AG08396 (cell line): ENCODE measurements at places on chromosomes 1 and 21.

- DNase-seq, result no peak
Measured at GRCh38 chr1:59007429-59007819, 223.6 kb upstream of the JUN start.

DNA sequence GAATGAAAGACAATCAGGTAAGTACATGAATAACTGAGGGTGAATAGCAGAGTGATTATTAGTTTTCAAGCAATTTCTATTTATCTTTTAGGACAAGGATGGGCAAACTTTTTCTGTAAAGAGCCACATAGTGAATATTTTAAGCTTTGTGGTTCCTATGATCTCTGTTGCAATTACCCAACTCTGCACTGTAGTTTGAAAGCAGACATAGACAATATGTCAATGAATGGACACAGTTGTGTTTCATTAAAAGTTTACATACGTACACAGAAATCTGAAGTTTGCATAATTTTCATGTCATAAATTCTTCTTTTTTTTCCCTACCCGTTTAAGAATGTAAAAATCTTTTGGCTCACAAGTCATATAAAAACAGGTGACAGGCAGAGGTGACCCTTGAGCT, 71.4 kb downstream of the ZNF281 start:
- no peak for DNase-seq

GRCh38 chr1:159341736-159342135, 39.6 kb downstream of the FCER1A start:
- no peak for DNase-seq

DNA sequence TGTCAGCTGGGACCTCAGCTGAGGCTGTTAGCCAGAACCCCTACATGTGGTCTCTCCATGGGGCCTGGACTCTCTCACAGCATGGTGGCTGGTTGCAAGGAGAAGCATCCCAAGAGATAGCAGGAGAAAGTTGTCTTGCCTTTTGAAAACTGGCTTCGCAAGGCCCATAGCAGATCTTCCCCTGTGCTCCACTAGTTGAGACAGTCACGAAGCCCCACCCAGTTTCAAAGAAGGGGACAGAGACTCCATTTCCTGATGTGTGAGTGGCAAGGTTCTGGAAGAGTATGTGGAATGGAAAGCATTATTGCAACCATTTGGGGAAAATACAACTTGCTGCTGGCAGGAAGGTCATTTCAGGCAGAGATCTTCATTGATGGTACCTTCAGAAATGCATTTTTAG, 7.5 kb upstream of the CSRP1 start:
- no peak for DNase-seq

- DNase-seq, result no peak
Measured at GRCh38 chr1:195898924-195899323, 709.3 kb downstream of the KCNT2 start.

GRCh38 chr1:201783058-201783457, 45.9 kb upstream of the IPO9 start:
- no peak for DNase-seq

DNA sequence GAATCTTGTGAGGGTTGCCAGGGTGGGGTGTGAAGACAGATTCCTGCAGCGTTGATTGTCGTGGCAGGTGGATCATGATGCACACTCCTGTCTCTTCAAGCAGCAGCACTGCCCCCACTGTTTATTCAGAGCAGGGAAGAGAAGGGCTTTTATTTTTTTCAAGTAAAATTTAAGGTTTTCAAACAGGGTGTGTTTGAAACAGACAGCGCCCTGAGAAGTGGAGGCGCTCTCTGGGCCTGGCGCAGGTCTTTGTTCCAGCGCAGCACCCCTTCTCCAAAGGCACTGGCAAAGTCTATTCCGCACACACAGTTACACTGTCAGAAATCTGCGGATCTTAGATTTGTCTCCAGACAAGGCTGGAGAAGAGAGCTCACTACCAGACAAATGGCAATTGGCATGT, 7.0 kb downstream of the C1orf53 start:
- no peak for DNase-seq

- DNase-seq, result no peak
Measured at GRCh38 chr1:61005614-61006580, 76.5 kb upstream of the NFIA start.

- no peak for DNase-seq
Measured at GRCh38 chr1:39833121-39833520, 44.5 kb upstream of the BMP8B start.

- no peak for DNase-seq
Measured at GRCh38 chr21:38897532-38898421, 92.0 kb downstream of the ETS2 start.

- DNase-seq, result no peak
Measured at GRCh38 chr21:46128106-46128932, 27.1 kb downstream of the FTCD start.

GRCh38 chr1:87004857-87005256, 90.4 kb downstream of the HS2ST1 start:
- DNase-seq, result no peak

- DNase-seq, result no peak
Measured at GRCh38 chr21:34077888-34078287, 4.5 kb downstream of the MRPS6 start.

GRCh38 chr1:30414851-30415165, 308.6 kb downstream of the MATN1 start:
- DNase-seq, result no peak

DNA sequence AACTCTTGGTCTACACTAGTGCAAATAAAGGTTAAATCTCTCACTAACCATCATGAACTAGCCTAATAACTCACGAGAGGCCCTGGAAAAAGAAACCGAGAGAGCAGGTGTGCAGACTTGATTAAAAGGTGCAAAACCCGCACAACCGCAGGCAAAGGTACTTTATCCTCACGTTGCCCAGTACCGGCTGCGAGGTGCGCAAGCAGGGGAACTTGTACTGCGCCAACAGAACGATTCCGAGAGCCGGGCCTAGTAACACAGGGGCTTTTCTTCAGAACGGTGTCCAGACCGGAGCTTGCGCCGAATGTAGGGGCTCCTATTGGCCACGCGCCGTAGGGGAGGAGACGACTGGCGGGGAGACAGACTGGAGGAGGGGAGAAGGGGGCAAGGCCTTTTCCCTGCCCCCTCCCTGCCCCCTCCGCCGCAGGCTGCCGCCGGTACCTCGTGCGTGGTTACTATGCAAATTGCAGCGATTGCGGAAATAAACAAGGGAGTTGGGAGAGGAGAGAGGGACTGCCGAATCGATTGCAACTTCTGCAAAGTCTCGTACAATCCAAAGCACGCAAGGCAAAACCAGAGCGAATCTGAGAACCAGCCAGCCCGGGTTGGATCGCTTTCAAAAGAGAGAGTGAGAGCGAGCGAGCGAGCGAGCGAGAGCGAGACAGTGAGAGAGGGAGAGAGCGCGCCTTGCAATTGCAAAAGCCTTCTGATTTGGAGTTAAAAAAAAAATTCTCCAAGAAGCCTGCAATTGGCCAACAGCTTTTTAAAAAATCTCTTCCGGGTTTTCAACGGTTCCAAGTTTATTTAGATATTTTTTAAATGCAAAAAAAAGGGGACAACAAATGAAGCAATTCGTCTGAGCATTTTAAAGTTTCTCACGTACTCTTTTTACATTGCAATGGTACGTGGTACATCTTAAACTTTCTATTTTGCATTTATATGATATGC, 5.4 kb upstream of the NFIA start:
- peak; percentile 71 for DNase-seq

- DNase-seq, result no peak
Measured at GRCh38 chr1:185369786-185370185, 52.7 kb upstream of the IVNS1ABP start.

- peak; percentile 93 for DNase-seq
Measured at GRCh38 chr21:46079352-46080170, 18.4 kb upstream of the COL6A2 start.

- DNase-seq, result peak; percentile 56
Measured at GRCh38 chr1:34500451-34500850, 254.4 kb upstream of the GJB5 start.

- no peak for DNase-seq
Measured at GRCh38 chr21:39669485-39669884, 56.7 kb downstream of the B3GALT5 start.

- no peak for DNase-seq
Measured at GRCh38 chr1:211644653-211645052, 30.8 kb downstream of the NEK2 start.

DNA sequence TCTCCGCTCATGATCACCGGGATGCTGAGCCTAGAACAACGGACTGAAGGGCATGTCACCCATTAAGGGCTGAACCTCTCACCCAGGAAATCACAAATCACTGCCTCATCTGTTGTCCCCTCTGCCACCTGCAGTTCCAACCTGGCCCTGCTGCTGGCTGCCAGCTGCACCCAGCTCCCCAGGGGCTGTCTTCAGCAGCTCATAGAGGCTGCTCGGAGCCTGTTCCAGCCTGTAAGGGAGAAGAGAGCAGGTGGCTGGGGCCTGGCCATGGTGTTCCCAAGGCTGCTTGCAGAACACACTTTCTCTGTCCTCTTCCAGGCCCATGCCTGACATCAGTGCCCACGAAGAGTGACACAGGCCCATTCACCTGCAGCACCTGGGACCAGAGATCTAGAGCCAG, 44.5 kb upstream of the DISP3 start:
- no peak for DNase-seq
